ENCODE measurements at places on chromosomes 3 and 15.
A peak's percentile ranks its signal among the peaks of the same experiment; 100 is the strongest.

DNA sequence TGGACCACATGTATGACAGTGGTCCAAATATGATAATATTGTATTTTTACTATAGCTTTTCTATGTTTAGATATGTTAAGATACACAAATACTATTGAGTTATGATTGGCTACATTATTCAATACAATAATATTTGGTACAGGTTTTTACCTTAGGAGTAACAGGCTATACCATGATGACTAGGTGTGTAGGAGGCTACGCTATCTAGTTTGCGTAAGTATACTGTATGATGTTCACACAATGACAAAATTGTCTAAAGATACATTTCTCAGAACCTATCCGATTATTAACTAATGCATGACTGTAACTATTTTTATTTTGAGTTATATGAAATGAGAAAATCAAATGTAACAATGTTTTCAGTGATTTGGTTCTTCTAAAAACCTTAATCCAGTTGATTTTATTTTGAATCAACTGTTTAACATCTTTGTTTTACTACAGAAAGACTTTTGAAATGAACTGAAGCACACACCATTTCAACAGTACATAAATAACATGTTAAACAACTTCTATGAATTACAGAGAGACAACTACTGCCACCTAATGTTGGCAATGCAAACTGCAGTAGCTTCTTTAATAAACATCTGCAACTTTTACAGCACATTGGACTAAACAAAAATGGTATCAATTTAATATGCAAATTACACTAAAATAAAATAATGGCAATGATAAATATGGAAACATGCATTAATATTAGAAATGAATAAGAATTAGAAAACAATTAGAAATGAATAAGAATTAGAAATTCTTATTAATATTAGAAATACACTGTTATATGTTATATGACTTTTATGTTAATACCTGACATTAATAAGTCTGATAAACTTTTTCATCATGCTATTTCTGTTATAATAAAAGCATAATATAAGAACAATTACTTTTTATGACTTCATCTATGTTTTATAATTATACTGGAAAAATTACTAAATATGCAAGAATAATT is 255.7 kb downstream of the MBNL1 start:
- no peak for DNase-seq

GRCh38 chr3:15794842-15795650 is 2.7 kb downstream of the ANKRD28 start:
- DNase-seq = no peak

GRCh38 chr15:65921780-65922179 is 52.5 kb downstream of the RAB11A start:
- no peak for DNase-seq

DNA sequence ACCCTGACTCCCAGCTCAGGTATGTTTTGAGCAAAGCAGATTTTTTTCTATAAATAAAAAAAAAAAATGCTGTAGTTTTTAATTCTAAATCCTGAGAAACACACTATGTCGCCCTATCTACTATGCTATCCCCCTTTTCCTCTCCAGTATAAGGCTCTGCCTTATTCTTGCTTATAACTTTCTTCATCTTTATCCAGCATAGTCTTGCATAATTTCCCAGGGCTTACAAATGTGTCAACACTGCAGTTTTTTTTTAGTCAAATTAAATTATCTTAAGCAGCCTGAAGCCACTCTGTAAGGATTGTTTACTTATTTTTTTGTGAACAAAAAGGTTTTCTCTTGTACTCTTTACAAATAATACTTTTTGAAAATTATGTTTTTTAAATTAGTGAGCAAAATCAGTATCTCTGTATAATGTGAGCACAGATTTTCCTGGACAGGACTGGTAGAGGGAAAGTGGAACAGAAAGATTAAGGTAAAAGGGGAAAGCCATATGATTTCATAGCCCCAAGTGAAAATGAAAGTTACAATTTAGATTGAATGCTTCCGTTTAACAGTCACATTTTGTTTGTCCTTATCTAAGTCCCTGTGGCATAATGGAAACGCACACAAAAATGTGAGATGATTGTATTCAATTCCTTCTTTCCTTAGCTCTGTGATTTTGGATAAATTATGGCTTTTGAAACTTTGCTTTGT is 5.6 kb upstream of the PYDC2 start:
- DNase-seq = no peak

DNA sequence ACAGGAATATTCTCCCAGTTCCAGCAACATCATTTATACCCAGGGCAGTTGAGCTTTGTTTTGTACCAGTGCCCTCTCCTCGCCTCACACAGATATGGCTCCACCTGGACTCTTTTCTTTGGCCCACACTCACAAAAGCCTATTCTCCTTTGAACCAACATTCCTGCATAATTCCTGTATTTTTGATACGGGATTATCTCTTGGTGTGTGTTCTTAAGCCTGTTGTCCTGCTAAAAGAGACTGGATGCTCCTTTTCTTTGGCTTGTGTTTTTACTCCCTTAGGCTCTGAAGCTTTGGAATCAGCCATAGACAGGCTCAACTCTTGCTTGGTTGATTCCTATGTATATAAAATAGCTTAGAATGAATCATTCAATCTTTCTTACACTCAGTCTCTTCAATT is 305.4 kb upstream of the SATB1 start:
- no peak for DNase-seq

DNA sequence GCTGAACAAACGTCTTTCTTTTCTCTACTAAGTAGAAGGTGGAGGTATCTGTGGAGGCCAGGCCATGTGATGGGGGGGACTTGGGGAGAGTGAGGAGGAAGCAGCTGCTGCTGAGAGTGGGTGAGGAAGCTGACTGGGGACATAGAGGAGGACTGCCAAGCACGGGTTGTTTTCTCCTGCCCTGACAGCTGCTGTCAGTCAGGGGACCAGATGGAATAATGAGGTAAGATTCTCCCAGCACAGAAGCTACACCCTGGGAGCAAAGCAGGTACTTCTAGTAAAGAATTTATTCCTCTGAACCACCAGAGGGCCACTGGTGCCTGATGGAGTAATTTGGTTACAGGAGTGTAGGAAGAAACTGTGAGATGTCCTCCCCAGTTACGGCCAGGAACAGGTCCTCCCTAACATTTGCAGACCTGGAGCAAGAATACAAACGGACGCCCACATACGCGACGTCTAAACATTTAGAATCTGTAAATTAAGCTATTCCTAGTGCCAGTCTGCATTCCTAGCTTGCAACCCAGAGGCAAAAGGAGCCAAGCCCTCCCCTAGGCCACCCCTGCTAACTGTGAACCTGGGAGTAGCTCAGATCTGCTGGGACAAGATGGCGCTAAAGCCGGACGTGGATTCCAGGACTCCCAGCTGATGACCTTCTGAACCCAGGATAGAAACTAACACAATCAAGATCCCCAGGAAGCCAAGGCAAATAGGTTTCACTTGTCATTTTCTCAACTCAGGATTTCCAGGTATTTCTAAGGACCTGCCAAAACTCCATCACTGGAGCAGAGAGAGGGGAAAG is 14.8 kb downstream of the CRYGS start:
- DNase-seq = no peak

- DNase-seq = no peak
Observed at GRCh38 chr3:157999246-157999645, 107.0 kb downstream of the SHOX2 start.

- DNase-seq = no peak
Observed at GRCh38 chr3:72797773-72798543, 50.3 kb downstream of the SHQ1 start.

DNA sequence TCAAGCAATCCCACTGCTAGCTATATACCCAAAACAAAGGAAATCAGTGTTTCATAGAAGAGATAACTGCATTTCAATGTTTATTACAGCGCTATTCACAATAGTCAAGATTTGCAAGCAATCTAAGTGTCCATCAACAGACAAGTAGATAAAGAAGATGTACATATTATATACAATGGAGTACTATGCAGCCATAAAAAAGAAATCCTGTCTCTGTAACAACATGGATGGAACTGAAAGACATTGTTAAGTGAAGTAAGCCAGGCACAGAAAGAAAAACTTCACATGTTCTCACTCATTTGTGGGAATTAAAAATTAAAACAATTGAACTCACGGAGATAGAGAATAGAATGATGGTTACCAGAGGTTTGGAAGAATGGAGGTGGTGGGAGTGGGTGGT is 89.2 kb downstream of the LSAMP start:
- DNase-seq = no peak

DNA sequence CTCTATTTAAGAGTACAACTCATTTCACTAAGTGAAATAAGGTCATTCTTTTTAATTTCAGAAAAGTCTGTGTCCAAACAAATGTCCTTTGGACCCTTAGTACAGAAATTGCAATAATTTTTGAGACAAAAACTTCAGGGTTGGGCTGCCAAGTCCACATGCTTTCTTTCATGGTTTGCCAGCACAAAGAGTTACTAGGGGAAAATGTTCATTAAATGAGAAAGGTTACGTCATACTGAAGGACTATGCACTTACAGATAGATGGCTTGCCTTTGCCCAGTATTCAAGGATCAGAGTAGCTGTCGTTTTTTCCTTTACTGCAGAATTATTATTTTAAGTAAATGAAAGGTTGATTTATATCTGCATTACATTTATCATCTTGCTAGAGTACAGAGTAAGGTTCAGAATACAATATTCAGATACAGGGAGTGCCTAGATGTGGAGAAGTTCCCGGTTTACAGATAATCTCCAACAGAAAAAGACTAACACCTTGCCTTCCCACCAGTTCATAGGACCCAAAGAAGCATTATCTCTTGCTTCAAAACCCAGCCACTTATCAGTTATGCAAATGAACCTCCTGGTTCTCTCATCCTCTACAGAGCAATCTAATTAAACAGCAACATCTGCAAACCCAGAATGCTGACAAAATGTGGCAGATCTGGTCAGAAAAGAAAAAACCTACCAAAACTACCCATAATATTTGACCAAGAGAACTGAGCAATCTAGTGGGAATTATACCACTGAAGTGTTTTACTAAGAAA is 179.3 kb downstream of the FRMD5 start:
- no peak for DNase-seq

- DNase-seq = no peak
Observed at GRCh38 chr3:162354356-162354755, 857.7 kb downstream of the OTOL1 start.

- DNase-seq = peak; percentile 60
Observed at GRCh38 chr15:88450125-88450798, 16.9 kb downstream of the MRPL46 start.

DNA sequence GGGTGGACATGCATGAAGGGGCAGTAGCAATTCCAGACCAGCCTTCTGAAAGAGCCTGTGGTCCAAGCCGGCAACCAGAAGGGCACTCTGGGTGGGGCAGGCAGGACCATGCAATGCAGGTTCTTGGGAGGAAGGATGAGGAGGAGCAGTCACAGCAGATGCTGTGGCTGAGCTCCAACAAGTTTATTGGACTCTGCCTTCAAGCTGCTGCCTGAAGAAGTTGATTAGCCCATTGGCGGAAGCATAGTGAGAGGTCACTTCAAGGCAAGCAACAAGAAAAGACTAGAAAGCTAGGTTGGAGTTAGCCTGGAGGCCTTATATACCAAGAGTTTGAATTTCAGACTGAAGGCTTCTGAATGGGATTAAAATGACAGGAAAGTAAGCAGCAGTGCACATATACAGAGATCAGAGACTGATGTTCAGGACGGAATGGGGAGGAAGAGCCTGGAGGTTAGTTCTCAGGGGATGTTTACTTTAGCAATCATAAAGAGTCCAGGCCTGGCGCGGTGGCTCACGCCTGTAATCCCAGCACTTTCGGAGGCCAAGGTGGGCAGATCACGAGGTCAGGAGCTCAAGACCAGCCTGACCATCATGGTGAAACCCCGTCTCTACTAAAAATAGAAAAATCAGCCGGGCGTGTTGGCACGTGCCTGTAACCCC is 39.9 kb downstream of the SFMBT1 start:
- DNase-seq = no peak

- DNase-seq = no peak
Observed at GRCh38 chr15:52652286-52652685, 26.9 kb downstream of the ATOSA start.

GRCh38 chr3:14548321-14548729 is 8.2 kb upstream of the GRIP2 start:
- peak; percentile 77 for DNase-seq

DNA sequence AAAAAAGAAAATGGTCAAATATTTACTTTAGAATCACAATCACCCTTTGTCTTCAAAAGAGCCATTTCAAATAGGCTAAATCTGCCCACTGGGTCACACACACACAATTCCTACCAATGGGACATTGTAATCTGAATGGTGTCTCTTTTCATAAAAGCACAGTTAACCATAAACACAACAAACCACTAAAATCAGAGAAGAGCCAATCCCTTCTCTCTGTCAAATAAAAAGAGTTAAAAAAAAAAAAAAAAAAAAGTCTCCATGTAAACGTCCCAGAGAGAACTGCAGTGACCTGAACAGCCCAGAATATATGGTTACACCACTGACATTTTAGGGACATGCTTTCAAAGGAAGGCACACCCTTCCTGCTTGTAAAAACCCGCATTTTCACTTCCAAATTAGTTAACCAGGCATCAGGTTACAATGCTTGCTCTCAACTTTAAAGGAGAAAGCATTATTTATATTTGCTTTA is 63.7 kb downstream of the PRICKLE2 start:
- no peak for DNase-seq

DNA sequence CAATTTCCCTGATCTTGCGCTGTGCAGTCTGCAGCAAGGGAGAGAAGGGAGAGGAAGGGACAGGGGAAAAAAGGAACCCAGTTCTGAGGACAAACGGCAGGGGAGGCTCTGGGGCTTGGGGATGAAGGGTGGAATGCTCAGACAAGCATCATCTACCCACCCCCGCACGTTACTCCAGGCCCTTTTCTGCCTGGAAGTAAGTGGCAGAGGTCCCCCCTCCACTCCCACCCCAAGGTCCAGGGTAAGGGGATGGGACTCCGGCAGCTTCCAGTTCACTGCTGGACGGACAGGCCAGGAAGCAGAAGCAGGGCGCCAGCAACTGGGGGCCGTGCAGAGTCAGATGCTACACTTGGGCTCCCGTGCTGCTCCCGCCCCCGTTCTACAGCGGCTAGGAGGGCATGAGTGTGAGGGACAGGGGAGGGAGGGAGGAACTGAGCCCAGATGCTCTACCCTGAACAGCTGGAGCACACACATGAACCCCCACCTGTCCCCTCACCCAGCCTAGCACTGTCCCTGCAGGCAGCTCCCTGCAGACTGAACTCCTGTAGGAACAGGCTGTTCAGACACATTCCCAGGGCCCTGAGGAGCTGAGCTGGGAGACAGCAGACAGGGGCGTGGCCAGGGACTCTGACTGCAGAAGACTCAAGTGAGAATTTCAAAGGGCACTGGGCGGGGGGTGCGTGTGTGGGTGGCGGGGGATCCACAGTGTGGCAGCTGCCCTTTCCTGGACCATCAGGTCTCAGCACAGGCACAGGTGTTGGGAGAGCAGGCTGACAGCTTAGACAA is 59.7 kb downstream of the SENP2 start:
- DNase-seq = no peak

Measured in left hindlimb (tissue), 1 donor.